ENCODE measurements at places on chromosomes 16 and 17. TPM values are rescaled to one million over a fixed set of nuclear protein-coding genes. Genes with fewer than 3 reads are reported as not detected.
A peak's percentile ranks its signal among the peaks of the same experiment; 100 is the strongest.

DNA sequence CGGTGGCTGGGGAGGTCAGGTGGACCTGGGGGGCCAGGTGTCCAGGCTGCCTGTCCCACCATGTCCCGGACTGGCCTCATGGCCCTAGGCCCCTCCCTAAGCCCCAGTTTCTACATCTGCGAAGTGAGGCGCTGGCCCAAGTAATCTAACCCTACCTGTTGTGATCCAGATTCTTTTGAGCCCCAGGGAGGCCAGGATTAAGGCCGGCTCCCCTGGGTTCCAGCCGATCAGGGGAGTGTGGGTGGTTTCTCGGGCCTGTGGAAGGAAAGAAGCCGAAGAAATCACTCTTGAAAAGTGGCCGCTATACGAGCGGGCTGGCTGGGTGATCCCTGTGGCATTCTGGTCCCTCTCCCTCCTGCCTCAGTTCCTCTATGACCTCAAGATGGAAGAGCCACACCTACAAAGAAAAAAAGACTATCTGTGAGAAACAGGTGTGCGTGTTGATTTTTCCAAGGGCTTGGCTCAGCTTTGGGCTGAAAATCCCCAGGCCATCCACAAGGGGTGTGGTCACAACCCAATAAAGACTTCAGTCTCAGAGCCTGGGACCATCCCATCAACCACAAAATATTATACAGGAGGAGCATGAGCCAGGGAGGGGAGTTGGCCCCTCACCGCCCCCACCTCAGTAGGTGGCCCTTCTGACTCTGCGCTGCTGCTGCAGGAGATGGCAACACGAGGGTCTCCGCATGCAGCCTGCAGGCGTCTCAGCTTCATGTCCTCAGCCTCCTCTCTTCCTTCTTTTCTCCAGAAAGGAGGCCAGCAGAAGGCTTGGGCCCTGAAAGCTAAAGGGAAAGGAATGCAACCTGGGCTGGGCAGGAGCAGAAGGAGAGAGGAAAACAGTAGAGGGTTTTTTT is 20.3 kb downstream of the GPR142 start:
- no peak for DNase-seq

- DNase-seq: no peak
These were observed 316.1 kb upstream of the IRX3 start for GRCh38 chr16:54602666-54603065.

GRCh38 chr17:48261297-48261880 is 153.8 kb downstream of the SNX11 start:
- DNase-seq: peak; percentile 72

GRCh38 chr17:81665205-81666091 is 957 bp downstream of the OXLD1 start:
- DNase-seq: peak; percentile 23

DNA sequence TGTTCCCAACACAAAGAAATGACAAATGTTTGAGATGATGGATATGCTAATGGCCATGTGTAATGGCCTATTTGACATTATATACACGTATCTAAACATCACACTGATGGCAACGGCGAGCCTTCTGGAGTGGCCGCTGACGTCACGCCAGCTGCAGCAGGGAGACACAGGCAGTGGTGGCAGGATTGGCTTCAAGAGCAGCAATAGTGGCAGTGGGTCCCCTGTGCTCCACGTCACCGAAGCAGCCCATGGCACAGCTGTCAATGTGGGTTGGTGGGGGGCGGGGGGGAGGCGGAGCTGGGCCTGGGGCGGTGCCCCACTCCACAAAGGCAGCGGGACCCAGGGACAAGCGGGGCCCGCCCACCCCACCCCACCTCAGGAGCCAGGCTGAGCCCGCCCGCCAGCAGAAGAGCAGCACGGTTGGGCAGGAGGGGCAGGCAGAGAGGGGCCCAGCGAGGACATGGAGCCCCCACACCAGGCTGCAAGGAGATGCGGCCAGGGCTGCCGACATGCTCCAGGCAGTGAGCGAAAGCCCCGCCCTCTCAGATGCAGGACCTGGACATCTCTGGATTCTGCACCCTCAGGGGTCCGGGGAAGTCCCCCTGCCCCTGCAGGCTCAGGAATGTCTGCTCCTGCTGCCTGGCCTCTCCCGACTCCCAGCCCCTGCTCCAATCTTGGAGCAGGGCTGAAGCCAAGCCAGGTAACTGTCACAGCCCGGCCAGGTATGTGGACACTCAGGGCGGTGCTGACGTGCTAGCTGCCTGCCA is 64.6 kb downstream of the USP32 start:
- peak; percentile 70 for DNase-seq

SEZ6 gene
- total RNA-seq: 1.5 TPM

PHB1 gene
- total RNA-seq: 168 TPM

DNA sequence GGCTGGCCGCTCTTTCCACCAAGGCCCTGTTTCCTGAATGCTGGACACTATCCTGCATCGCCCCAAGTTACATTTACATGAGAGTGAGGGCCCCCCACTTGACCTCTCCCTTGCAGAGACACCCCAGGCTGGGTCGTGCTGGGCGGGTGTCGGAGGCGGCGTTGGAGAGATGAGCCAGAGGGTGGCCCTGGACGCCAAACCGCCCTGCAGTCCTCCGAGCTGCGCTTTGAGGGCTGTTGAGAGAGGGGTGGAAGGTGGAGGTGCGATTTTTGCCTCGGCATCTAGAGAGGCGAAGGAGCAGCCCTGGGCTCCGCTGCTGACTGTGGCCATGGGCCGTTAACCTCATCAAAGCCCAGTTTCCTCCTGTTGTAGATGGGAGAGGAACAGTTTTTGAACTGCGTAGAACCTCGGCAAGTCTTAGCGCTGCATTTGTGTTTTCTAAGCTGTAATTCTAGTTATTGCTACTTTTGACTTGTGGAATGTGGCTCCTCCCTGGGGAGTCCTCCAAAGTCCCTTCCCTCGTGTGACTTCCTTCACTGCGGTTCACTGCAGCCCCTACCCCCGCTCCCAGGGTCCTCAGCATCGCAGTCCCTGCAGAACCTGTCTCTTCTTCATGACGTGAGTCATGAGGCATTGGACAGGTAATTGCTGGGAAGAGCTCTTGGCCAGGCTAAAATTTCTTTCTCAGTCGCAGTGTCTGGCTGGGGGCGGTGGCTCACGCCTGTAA is 986 bp upstream of the ELOB start:
- peak; percentile 40 for DNase-seq

UNC119 gene
- 61.4 TPM for total RNA-seq

DNA sequence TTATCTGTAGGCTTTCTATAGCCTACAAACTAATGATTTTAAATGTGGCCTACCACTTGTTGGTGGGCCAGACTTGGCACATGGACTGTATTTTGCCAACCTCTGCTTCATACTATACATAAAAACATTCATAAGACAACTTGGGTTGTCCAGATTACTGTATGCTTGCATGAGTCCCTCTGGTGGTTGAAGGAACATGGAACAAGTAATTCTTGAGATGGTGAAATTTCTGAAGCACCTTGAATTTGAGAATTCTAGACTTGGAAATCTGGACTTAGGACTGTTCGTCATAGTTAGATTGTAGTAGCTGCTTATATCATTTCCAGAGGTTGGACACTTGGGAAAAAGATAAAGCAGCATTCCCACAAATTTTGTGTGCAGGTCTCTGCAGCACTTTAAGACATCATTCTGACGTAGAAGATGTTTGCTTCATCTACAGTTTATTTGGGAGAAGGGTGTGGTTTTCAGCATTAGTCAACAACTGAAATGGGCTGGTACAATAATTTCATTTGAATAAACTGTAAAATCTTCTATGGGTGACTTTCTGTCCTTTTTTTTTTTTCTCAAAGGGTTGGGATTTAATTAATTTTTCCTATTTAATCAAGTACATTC is 31.2 kb downstream of the NFATC3 start:
- DNase-seq: no peak
